Head of caudate nucleus (tissue), 42 donors: ENCODE measurements at places on chromosomes 13 and 19.

DNA sequence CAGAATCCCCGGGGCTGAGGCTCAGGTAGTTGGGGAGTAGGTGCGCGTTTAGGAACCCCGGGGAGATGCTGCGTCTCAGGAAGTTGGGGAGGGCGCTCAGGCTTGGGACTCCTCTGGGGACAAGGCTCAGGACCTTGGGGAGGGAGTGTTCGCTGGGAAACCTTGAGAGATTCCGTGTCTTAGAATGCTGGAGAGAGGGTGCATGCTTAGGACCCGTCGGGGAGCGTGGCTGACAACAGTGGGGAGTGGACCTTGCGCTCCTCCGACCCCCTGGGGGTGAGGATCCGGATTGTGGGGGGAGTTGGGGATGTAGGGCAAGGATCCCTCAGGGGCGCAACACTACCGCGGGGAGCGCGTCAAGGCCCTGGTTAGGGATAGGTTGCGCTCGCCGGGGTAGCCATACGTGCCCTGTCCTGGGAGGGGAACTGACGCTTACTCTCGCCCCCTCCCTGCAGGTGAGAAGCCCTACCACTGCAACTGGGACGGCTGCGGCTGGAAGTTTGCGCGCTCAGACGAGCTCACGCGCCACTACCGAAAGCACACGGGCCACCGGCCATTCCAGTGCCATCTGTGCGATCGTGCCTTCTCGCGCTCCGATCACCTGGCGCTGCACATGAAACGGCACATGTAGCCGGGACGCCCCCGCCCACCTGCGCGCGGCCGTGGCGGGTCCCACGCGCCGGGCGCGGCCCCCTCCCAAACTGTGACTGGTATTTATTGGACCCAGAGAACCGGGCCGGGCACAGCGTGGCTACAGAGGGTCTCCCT lies 2.0 kb downstream of the KLF2 start:
- no peak for DNase-seq

GRCh38 chr19:10433131-10433536 lies 12.8 kb downstream of the PDE4A start:
- peak; percentile 57 for DNase-seq

DNA sequence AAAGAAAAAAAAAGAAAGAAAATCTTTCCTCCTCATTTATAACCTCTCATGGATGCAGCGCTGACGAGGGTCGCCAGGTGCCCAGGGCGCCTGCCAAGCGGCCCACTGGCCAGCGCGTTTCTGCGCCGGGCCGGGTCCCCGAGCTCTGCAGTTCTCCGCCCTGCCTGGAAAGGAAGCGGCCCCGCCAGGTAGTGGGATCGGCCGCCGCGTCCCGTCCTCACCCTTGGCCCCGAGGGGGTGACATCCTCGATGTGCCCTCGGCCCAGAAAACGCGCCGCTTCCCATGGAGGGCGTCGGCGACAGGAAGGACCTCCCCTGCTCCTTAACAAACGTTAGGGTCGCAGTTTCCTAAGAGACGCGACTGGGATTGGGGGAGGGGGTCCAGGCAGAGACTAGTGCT lies 56.9 kb downstream of the ZNF726 start:
- no peak for DNase-seq

DNA sequence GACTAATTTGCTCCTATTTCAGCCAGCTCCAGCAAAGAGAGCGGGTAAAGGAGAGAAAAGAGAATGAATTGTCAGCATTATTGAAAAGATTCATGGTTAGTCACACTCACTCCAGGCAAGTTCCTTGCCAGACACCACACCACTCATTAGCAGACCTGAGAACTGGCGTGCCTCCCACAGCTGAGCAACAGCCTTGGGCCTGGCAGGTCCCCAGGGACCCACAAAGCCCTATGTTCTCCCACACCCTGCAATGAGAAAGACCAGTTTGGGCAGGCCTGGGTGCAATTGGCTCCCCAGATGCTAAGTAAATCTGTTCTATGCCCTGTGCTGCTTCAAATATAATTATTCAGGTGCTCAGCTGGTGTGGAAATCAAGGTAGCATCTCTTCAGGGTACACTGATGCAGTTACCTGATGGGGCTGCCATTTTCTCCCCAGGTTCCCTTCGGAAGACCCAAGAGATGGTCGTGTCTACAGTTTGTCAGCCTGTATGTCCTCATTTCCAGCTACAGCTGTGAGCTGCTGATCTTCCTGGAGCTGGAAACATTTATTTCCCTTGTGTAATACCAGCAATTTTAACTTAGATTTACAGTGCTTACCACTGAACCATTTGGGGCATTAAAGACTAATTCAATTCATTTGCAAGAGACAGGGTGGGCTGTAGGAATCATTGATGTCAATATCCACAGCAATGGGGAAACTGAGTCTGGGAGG lies 405.0 kb downstream of the COG6 start:
- peak; percentile 41 for DNase-seq

DNA sequence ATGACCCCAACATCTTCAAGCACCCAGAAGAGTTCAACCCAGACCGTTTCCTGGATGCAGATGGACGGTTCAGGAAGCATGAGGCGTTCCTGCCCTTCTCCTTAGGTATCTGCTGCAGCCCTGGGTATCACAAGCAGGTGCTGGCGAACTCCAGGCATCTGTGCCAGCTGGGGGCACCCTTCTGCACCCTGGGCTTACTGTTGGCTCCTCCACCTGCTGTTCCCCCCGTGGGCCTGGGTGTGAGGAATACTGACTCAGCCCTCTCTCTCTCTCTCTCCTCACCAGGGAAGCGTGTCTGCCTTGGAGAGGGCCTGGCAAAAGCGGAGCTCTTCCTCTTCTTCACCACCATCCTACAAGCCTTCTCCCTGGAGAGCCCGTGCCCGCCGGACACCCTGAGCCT lies 13.0 kb downstream of the CYP2S1 start:
- DNase-seq = no peak

DNA sequence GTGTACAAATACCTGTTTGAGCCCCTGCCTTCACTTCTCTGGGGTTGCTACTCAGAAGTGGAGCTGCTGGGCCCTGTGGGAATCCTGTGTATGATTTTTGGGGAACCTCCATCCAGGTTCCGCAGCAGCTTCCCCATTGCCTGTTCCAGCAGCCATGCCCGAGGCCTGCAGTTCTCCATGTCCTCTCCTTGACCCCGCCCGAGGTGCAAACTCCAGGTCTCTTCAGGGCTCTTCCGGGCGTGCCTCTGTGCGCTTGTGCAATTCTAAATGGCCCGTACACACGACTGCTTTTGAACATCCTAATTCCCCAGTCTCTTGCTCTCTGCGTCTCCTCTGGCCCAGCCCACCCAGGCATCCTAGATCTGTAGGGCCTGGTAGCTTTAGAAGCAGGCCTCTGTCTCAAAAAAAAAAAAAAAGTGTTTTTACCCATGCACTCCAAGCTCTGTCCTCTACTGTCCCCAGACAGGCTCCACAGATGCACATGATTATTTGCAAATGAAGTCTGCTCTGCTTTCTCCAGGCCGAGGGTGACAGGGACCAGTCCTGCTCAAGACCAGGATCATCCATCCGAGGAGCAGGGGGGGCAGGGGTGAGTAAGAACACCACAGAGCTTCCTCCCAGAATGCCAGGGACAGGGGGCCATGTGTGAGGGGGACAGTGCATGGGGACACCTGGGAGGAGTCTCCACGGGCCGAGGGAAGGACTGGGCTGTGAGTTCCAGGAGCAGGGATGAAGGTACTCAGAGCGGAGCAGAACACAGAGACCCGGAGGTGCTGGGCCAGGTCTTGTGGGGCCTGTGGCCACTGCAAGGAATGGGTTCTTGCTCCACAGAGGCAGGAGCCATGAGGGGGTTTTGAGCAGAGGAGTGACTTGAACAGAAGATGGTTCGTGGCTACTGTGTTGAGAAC lies 51.7 kb downstream of the SLC7A9 start:
- no peak for DNase-seq

DNA sequence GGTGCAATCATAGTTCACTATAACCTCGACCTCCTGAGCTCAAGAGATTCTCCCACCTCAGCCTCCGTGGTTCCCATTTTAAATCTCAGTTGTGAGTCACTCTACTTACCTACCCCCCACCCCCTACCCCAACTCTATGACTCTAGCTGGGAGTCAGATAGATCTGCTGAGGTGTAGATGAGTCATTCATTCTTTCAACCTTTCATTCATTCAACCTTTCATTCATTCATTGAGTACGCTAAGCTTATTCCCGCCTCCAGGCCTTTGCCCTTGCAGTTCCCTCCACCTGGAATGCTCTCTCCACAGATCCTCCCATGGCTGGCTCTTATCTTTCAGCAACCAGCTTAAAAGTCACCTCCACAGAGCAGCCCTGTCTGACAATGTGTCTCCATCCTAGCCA lies 1.1 kb upstream of the MAST1 start:
- peak; percentile 2 for DNase-seq

DNA sequence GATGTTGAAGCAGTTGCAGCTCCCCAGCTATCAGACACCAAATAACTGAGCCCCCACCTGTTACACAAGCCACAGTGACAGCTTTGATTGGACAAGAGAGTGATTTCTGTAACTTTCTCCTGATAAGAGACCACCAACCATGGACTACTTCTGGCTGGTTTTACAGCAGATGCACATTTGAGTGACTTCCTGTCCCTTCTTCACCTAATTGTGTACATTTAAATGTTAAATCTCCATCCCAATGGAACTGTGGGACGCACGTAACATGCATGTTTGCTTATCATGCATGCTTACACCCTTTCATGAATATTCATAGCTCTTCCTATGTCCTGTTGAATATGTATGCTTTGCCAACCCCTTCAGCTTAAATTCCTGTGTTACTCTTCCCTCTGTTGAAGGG lies 6.0 kb upstream of the TNFSF11 start:
- no peak for DNase-seq

DNA sequence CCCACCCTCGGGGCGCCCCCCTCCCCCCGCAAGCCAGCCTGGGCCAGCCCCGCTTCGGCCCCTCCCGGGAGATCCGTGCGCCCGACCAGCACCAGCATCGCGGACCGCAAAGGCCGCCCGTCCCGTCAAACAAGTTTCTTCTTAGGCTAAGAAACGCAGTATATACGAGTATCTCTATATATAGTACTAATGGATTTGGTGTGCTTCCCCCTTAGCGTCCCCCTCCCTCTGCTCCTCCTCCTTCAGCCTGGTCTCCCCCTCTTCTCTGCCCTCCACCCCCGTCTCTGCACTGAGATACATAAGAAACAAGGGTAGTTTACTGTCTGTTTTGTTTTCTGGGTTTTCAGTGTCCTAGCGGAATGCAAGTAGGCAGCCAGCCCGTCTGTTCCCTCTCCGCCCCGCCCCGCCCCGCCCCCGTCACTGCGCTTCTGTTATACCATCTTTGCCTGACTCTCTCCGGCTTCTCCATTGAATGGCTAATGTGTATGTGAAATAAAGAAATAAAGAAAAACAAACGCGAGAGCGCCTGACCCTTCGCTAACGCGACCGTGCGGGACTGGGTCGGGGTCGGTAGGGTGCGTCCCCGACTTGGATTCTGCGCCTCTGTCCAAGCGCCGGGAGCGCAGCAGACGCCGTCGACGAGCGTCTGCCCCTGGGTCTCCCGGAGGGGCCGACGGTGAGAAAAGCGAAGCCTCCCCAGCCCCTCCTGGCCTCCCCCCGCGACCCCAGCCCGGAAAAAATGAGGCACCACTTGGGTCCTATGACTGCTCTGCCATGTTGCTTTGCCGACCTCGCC lies 4.2 kb downstream of the LYL1 start:
- no peak for DNase-seq

- DNase-seq = no peak
Observed at GRCh38 chr19:15432018-15432494, 13.3 kb upstream of the AKAP8L start.

GRCh38 chr19:3798137-3798536 lies 12.0 kb upstream of the MATK start:
- no peak for DNase-seq

- DNase-seq = no peak
Observed at GRCh38 chr13:85719749-85720148, 79.5 kb downstream of the SLITRK6 start.

GRCh38 chr13:96216543-96216942 lies 126.6 kb downstream of the HS6ST3 start:
- DNase-seq = no peak

- DNase-seq = no peak
Observed at GRCh38 chr13:110811008-110811720, 97.7 kb downstream of the ING1 start.

DNA sequence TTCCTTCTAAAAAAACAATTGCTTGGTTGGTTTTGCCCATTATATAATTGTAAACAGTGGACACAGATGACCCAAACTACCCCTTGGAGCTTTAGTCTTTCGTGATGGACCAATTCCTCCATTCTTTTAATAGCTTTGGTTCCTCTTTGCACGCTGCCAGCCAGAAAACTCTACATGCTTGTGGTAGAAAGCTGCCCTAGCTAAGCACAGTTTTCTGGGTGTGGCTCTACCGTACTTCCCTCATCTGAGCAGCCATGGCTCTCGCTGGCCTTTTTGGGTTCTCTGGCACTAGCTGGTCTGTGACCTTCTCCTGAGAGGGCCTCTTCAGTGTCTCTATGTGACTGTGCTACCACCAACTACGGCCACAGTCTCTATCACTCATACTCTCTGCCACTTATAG lies 29.9 kb upstream of the CEBPA start:
- no peak for DNase-seq

GRCh38 chr19:5091018-5091683 lies 122.2 kb downstream of the KDM4B start:
- DNase-seq = peak; percentile 70

DNA sequence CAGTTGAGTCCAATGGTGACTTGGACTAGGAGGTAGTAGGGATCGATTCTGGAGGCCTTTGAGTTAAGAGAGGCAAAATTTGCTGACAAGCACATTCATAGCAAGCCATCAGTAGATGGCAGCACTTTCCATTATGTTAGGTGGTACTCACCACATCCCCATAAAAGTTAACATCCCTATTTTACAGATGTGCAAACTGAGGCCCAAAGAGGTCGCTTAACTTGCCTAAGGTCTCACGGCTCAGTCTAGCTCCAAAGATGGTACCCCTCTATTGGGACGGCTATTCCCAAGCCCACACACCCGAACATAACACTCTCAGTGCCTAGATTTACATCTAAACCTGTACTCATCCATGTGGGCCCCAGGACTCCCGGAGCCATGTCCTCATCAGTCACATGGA lies 21.5 kb upstream of the FOSB start:
- DNase-seq = no peak

DNA sequence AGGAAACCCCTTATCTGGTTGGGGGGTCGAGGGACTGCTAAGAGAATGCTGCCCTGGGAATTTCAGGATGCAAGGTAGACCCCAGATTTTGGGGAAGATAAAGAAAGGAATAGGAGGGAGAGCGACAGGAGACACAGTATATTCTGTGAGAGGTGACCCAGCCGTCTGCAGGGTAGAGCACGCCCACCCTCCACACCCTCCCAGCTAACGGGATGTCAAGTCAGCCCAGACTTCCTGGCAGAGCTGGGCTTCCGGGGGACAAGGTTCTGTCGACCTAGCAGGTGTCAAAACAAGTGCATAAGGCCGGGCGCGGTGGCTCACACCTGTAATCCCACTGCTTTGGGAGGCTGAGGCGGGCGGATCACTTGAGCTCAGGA lies 695 bp upstream of the PRR36 start:
- DNase-seq = no peak

DNA sequence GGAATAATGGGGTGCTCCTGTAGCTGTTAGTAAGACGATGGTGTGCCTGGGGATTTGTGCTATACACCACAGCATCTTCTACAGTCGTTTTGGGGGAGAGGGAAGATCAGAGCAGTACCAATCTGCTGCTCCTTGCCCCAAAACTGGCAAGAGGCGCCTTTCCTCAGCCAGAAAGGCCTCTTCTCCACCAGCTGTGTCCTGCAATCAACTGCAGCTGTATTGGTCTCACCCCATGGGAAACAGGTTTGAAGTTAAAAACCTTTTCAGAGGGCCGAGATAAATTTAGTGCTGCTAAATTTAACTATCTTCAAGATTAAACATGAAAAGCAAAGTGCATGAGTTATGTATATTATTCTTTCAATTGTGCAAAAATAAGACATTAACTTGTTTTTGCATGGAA lies 1.2 kb upstream of the RNASEH2B start:
- DNase-seq = no peak
